ENCODE measurements at places on chromosomes 3 and 15.

DNA sequence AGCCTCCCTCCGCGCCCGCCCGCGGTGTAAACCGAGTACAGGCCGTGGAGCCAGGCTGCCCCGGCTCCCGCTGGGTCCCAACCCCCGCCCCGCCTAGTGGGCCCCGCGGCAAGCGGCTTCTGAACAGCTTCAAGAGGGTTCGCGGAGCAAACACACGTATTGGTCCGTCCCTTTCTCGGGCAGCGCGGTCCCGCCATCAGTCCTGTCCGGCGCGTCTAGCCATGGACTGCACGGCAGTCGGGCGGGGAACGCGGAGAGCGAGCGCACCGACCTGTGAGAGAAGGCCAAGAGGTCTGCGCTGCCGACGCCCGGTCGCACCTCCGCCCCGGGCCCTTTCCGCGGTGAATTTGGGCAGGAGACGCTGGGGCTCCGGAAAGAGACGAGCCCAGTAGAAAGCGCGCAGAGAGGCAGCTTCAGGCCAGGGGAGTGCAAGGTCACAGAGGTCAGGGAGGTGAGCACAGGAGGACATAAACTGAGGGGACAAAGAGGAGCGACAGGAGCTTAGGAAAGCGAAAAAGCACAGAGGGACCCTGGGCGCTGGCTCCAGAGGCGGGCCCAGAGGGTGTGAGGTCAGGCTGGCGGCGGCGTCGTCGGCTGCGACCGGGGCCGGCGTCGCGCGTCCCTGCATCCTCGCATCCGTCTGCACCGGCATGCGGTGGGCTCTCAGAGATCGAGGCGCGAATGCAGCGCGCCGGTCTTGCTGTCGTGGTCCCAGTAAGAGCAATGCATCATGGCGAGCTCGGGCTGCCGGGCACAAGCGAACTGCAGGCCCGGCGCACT is 1.8 kb downstream of the FOXL2 start:
- DNase-seq: peak; percentile 62

DNA sequence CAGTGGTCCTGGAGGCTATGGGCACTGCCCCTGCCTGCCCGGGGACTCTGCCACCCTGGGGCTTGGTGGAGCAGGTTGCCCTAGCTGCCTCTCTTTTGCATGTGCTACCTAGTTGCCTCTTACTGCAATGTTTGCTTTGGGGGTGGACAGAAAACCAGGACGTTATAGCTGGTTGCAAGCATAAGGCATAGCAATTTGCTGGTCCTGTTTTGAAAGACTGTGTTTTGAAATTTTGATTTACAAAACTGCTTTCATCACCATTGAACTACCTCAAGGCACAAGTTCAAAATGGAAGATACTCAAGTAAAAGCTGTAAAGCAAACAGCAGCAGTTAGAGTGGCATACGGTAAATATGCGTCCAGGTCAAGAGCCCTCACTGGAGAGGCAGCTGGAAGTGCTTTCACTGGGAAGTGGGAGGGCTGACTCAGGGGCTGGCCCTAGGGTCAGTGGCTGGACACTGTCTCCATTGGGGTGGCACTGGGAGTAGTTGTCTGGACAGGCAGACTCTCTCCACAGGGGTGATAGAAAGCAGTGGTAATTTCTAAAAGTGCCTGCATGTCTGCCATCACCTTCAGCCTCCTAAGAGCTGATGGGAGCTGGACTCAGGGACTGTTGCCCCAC is 138.1 kb downstream of the CHDH start:
- DNase-seq: peak; percentile 74

- DNase-seq: no peak
Measured at GRCh38 chr3:131645638-131646037, 142.9 kb upstream of the MRPL3 start.

DNA sequence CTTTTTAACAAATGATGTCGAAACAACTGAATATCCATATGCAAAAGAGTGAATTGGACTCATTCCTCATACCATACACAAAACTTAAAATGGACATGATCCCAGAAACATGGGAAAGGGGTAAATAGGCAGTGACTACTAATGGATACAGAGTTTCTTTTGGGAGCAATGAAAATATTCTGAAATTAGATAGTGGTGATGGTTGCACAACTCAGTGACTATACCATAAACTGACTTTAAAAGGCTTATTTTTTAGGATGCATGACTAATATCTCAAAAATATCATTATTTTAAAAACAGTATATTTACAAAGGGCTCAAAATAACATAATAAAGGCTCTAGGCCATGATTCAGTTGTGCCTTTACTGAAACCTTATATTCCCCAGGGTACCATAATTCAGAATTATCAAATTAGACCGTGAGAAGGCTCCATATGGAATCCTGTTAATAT is 16.3 kb upstream of the ATP13A3 start:
- no peak for DNase-seq

DNA sequence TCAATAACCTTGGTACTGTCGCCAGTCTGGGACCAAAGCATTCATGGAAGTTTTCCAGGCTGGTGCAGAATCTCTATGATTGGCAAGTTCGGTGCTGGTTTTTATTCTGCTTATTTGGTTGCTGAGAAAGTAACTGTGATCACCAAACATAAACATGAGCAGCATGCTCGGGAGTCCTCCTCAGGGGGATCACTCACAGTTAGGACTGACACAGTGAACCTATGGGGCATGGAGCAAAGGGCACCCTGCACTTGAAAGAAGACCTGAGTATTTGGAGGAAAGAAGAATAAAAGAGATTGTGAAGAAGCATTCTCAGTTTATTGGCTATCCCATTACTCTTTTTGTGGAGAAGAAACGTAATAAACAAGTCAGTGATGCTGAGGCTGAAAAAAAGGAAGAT is 19.1 kb upstream of the EIF2B5 start:
- DNase-seq: no peak

DNA sequence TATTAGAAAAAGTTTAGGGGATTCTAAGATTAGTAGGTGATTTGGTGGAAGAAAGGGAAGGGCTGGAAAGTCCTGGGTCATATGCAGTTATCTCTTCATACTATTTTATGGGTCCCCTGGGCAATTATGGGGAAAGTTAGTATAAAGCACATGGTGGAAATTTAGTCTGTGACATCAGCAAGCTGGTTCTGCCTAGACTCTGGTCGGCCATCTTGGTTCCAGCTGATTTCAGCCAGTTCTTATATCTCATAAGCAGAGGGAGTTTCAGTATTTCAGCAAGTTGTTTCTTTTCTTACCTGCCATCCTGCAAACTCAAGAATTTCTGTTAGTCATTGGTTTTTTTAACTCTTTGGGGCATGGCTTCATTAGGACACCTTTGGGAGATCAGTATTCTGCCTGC is 1.0 kb upstream of the LYZL4 start:
- DNase-seq: no peak

GRCh38 chr3:46312991-46313390 is 40.9 kb upstream of the CCR2 start:
- DNase-seq: no peak

DNA sequence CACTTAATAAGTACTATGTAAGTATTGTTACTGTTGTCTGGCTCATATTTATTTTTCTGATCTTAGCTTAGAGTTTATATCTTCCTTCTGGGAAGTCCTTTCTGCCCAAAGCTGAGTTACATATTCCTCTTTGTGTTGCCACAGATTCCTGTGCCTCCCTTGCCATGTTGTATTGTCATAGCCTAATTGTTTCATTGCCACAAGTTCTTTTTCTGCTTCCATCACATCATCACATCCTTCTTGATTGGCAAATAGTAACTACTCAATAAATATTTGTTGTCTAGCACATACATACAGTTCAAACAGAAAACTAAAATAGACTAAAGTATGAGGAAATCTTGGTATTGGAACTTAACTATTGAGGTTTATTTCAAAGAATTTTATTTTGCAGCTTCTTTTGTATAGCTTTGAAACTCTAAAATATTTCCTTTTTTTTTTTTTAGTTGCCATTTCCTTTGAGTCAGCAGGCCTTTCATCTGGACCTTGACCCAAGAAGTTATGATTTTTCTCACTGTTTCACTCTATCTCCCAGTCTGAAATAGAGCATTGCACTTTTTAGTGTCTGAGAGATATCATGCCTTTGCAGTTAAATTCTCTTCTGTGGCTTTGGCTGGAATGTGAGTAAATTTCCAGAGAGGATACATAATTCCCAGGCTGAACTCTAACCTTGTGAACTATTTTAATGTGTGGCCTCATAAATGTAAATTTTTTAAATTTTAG is 98.2 kb downstream of the ZNF609 start:
- DNase-seq: no peak

GRCh38 chr15:39919748-39920509 is at the start of gene GPR176:
Gene GPR176 (minus strand): TSS chr15:39920266. CDS start chr15:39920026, 240 bp downstream.
- peak; percentile 68 for DNase-seq

- DNase-seq: no peak
Measured at GRCh38 chr3:29183346-29184087, 97.4 kb upstream of the RBMS3 start.

All from DMS53 (cell line).